Jurkat, Clone E6-1 (cell line): ENCODE measurements at places on chromosomes 7 and 10.

DNA sequence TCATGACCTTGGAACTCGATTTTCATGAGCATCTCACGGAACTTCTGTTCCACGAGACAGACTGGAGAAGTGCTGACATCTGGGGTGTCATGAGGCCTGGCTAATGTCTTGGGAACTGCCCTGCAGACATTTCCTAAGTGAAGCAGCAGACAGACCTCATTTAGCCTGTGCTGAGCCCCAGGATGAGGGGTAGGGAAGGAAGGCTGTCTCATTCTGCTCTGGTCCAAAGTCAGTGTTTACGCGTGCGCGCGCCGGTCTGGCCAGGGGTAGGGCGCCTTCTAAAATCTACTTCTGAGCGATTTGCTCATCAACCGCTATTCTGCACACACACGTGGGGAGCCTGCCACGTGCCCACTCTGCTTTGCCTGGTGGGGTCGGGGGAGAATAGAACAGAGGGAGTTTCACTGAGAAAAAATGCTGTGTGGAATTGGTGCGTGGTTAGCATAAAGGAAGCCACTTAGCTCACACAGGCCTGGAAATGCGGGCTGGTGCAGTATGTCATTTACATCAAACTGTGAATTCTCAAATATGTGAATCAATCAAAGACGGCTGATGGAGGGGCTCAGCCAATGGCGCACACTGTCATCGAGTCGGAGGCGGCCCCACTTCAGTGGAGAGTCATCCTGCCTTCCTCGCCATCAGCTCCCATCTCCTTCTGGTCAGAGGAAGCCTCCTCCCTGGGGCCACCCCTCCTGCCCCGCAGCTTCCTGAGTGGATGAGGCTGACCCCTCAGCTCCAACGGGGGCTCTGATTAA, 335.1 kb downstream of the ADARB2 start:
- no peak for DNase-seq

GRCh38 chr10:55822096-55822495, 539.0 kb downstream of the ZWINT start:
- no peak for DNase-seq

DNA sequence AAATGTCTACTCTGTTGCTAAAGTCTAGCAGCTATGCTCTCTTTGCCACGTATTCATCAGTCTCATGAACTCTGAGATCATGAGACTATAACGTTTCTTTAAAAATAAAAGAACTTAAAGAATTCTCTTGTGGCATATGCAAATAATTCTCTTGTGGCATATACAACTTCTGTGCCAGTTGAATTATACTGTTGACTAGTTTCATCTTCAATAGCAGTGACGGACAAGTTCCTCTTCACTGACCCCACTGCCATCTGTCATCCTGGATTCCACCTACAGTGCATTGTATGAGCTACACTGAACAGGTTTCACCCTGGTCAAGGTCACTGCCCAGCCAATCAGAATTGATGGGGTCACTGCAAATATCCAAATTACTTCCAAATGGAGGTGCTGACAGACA, 88.2 kb downstream of the CD36 start:
- DNase-seq, result no peak

- DNase-seq, result no peak
Observed at GRCh38 chr10:124447751-124448466, 1.9 kb downstream of the NKX1-2 start.

DNA sequence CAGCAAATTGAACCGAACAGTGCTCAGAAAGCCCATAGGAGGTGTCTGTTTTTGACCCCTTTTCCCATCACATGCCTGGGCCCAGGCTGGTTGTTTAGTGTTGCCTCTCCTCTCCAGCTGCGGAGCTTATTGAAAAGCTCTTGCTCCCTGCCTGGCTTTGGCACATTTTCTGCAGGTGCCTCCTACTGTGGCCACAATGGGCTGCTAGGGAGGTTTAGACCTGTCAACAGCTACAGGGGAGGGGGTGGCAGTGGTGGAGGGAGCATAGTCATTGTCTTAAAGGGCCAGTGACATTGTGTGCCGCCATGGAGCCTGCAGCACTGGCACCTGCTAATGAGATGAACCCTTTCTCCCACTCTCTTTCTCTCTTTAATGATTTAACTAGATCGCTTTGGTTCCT, 13.2 kb upstream of the ENO4 start:
- peak; percentile 63 for DNase-seq

DNA sequence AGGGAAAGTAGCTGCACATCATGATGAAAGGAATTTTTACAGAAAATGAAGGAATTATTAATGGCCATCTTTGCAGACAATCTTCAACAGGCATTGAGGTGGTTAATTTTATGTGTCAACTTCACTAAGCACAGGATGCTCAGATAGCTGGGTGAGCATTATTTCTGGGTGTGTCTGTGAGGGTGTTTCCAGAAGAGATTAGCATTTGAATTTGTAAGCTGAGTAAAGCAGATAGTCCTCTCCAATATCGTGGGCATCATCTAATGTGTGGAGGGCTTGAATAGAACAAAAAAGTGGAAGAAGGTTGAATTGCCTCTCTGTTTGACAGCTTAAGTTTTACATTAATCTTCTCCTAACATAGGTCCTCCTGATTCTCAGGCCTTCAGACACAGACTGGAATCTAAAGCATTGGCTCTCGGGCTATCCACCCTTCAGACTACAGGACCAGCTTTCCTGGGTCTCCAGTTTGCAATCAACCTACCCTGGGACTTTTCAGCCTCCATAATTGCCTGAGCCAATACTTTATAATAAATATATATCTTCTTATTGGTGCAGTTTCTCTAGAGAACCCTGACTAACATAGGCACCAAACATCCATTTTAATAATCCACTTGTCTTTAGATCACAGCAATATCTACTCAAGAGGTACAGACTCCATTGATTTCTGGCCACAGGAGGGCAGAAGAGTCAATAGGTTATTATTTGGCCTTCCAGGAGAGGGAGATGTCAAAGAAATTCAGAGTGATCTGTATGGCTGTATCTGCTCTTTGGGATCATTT, 10.5 kb upstream of the CRPPA start:
- peak; percentile 64 for DNase-seq

- DNase-seq, result no peak
Observed at GRCh38 chr7:101625031-101625791, 3.9 kb downstream of the MYL10 start.

DNA sequence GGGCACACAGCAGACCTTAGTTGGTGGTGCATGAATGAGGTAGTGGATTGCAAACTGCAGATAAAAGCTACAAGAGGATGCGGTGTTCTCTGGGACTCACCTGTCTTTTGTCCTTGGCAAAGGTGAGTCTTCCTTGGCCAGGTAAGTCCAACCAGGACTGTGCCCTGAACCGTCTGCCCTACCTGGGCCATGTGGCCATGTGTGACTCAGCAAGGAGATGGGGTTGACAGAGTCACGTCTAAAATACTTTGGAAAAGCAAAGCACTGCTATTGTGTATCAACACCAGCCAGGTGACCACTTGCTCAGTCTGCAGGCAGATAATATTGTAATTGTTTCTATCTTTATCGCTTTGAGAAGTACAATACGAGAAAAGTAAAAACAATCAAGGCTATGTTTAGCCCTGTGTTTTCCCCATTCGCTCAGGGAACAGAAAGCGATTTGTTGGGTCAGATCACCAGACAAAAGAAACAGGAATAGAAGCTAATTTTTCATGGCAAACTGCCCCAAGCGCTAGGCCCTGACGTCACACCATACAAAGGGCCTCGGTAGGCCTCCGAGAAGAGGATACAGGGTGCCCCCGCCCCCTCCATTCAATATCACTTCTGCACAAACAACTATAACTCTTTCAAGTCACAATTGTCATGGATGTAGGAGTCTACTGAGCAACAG, 57.3 kb downstream of the FAM53B start:
- no peak for DNase-seq

DNA sequence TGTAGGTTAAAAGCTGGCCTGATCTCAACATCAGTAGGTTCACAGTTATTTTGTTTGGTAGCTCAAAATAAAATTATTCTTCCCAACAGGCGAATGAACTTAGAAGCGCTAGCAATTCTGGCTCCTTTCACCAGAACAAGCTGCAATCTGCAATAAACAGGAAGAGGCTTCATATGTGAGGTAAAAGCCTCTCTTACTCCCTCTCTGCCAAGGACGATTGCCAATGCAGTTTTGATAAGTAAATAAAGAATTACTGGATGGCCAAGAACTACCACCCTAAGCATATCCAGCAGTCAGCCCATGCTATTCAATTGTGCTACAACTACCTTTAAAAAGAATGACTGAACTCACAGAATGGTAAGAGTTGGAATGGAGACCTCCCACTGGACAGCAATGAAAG, 150.0 kb upstream of the LAMB4 start:
- no peak for DNase-seq

DNA sequence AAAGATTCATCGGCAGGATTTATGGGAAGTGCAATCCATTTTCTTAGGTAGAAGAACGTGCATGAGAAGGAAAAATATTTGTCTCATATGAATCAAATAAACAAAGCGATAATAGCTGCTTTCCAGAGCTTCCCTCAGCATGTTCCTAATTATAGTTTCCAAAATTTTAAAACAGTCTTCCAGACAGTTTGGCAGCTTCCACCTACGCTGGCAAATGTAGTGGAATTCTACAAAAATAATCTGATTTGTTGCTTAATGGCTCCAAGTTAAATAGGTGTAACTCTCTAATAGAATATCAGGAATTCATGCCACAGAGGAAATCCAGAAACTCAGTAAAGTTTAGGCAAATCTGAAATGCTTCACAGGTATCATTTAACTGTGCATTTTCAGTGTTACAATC, 23.3 kb upstream of the AGBL3 start:
- DNase-seq, result no peak

DNA sequence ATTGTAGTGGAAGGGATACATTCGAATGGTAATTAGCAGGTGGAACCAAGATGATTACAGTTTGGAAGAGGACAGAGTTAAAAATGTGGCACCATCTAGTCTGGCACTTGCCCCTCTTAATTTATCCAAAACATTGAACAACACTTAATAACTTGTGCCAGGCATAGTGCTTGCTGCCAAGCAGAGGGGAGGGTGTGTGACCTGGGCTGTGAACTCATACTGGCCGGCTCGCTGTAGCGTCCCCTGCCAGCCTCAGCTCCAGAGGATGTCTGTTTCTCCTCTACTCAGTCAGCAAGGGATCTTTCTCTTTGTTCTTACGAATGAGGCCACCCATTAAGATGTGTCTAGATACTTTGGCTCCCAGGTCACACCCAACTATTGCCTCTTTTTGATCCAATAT, 179.4 kb upstream of the INHBA start:
- no peak for DNase-seq

DNA sequence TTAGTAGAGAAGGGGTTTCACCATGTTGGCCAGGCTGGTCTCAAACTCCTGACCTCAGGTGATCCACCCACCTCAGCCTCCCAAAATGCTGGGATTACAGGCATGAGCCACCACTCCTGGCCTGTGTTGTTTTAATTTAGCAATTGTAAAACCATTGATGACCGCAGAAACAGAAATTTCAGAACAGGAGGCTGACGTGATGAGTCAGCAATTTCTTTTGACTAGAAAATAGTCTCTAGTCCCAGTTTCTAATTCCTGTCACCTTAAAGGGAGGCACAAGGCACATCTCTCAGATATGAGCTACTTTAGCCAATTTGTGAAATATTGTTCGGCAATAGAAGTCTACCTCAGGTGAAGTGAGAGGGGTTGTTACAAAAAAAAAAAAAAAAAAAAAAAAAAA, 440.8 kb upstream of the C7orf33 start:
- no peak for DNase-seq

GRCh38 chr10:118504467-118505205, 90.8 kb downstream of the PRLHR start:
- no peak for DNase-seq

- DNase-seq, result no peak
Observed at GRCh38 chr7:70406186-70406949, 725.6 kb upstream of the GALNT17 start.

GRCh38 chr10:3389130-3389529, 216.5 kb upstream of the PITRM1 start:
- DNase-seq, result no peak

DNA sequence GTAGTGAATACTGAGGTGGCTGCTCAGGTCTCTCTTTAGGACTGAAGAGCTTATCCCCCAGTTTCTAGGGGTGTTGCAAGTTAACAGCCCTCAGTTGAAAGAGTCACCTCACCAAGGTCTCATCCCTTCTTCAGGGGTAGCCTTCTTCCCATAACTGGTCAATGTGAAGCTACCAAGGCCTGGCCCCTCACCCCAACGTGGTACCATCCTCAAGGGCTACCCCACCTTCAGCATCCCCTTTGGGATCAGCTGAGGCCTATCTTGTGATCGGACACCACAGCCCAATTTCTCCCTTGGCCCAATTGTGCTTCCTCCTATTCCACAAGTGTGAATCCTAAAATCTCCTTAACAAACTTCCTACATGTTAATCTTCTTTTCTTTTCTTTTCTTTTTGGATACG, 289.5 kb upstream of the MKLN1 start:
- DNase-seq, result no peak

DNA sequence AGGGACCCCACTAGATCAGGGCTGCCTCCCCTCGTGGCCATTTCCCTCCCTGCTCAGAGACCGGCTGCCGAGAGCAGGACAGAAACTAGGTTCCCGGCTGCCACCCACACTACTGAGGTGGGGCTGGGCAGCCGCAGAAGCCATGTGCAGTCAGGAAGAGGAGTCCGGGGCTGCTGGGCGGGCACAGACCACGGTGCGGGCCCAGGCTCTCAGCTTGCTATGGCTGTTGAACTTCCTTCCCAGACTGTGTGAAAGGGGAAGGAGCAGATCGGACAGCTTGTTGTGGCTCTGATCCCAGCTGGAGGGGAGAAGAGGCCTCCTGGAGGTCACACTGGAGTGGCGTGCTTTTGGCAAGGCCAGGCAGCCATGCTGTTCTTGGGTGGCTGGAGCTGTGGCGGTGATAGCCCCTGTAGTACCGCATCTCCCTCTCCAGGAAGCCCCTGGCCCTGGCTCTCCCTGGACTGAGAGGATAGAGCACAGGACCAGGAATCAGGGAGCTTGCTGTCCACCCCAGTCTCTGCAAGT, 56.8 kb downstream of the HK1 start:
- DNase-seq, result no peak

GRCh38 chr10:116771959-116772585, 29.7 kb upstream of the HSPA12A start:
- no peak for DNase-seq

DNA sequence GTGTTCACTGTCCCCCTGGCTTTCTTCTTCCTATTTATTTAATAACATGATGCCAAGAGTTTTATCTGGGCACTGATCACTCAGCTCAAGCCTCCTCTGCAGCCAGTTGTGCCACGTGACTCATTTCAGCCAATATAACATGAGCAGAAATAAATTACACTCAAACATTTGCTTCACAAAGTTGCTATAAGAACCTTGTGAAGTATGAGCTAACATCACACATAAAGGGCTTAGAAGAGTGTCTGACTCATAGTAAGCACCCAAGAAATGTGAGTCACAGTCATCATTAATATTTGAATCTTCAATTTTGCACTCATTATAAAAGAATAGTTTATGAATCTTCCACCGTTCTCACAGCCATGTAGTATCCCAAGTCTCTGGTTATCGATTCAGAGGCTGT, 414.6 kb upstream of the NPVF start:
- no peak for DNase-seq

DNA sequence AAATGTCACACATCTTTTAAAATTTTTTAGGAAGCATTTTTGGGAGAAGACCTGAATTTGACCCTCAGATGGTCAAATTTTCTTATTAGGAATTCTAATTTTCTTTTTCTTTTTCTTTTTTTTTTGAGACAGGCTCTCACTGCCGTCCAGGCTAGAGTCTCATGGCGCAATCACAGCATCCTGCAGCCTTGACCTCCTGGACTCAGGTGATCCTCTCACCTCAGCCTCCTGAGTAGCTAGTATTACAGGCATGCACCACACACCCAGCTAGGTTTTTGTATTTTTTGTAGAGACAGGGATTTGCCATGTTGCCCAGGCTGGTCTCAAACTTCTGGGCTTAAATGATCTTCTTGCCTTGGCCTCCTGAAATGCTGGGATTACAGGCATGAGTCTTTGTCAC, 65.4 kb downstream of the AKAP9 start:
- DNase-seq, result no peak
